ENCODE measurements at places on chromosomes 2 and 18.

GRCh38 chr18:12394428-12394827 lies 13.3 kb upstream of the PRELID3A start:
- DNase-seq: no peak

DNA sequence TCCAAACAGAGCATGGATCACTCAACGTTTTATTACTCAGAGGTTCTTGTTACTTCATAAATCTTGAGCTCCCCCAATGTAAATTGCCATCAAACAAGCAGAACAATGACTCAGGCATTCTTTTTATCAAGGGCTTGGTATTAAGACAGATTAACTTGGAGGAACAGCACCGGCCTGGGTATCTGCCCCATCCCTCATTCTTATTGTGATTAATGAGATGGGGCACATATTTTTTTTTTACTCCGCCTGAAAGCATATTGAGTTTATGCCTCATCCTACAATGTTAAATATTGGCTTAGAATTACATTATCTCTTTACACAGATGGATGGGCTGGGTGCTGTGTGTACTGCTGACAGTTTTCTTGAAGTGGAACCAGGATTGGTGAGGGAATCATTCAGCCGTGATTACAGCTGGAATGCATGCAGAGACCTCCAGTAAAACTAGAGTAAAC lies 387.3 kb downstream of the CLIP4 start:
- peak; percentile 83 for DNase-seq

DNA sequence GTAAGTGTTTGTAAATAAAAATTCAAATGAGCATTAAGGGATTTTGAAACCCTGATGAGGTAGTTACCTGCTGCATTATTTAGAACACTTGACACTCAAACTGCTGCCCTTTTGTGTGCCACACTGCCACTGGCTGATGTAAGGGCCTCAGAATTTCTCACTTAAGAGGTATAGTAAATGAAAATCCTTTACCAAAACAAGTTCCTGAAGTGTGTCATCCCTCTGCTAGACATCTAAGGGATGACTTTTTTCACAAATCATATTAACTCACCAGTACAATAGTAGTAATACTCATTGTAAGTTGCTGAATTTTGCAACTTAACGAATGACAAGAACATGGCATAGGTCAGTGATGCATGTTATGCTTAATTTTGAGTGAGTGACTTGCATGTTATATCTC lies 274.9 kb upstream of the UBE2E3 start:
- DNase-seq: no peak

DNA sequence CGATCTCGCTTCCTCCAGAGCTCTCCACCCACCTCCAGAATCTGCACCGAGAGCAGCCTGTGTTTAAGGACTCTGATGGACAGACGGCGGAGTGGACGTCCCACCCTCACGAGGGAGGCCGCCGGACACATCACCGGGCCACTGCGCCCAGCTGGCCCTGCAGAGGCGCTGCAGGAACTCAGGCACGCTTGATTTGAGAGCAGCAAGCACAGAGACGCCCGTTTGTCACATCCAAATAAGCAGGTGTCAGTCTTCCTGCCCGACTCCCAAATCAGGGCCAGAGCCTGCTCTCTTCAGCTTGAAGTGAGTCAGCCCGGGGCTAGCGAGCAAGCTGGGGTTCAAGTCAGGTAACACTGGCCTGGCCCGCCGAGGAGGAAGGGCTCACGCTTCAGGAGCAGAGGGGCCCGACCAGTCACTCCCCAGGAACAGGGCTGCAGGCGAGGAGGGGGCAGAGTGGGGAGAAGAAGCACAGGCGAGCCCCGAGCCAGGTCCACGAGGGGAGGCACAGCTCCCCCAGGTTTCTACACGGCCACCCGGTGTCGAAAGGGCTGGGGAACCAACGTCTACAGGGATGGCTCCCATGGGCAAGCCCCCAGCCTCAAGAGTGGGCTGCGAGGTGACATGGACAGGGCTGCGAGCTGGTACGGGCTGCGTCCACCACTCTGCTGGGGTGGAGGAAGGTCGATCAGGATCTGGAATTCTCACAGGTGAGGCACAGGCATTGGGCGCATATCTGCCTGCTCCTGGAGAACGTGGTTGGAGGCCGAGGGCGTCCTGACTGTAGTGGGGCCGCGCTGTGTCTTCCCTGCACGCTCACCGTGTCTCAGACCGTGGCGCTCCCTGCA lies 52.5 kb upstream of the CTDP1 start:
- no peak for DNase-seq

DNA sequence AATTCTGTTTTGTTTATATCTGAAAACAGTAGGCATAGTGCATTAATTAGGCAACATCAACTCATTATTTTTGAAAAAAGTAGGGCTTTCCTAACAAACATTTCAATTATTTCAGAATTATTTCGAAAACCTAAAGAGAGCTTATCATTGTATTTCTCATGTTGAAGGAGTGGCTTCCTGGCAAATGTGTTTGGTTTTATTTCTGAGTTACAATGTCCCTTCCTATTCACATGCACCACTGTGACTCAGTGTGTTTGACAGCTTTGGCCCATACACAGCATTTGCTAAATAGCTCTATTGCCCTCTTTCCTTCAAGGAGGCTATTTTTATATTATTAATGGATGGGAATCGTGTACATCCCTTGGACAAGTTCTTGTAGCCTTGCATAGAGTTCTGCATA lies 205.9 kb downstream of the PTGR3 start:
- no peak for DNase-seq

- DNase-seq: peak; percentile 45
Measured at GRCh38 chr18:51030537-51031258, 685 bp downstream of the SMAD4 start.

DNA sequence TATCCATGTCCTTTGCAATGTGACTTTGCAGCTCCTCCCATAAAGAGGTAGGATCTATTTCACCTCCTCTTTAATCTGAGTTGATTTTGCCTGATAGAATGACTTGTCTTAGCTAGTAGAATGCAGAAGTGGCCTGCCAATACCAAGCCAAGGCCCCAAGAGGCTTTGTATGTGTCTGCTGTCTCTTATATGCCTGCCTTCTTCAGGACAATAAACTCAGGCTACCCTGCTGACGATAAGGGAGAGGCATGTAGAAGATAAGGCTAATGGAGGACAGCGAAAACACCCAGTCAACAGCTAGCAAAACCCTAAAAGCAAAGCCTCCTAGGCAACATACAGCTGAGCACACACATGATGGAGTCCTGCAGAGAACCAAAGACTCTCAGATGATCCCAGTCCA lies 1.8 kb upstream of the ZC3H8 start:
- DNase-seq: no peak

GRCh38 chr2:237486819-237487448 lies at the start of gene MLPH:
Gene MLPH, plus strand, starts transcription at chr2:237487251. Its CDS starts 6,176 bp downstream, at chr2:237493427.
- DNase-seq: no peak

- no peak for DNase-seq
Measured at GRCh38 chr2:126657148-126657635, 1.2 kb downstream of the GYPC start.

- DNase-seq: no peak
Measured at GRCh38 chr18:46756025-46756558, 761 bp downstream of the ST8SIA5 start.

- no peak for DNase-seq
Measured at GRCh38 chr2:221753401-221753800, 181.3 kb upstream of the EPHA4 start.

DNA sequence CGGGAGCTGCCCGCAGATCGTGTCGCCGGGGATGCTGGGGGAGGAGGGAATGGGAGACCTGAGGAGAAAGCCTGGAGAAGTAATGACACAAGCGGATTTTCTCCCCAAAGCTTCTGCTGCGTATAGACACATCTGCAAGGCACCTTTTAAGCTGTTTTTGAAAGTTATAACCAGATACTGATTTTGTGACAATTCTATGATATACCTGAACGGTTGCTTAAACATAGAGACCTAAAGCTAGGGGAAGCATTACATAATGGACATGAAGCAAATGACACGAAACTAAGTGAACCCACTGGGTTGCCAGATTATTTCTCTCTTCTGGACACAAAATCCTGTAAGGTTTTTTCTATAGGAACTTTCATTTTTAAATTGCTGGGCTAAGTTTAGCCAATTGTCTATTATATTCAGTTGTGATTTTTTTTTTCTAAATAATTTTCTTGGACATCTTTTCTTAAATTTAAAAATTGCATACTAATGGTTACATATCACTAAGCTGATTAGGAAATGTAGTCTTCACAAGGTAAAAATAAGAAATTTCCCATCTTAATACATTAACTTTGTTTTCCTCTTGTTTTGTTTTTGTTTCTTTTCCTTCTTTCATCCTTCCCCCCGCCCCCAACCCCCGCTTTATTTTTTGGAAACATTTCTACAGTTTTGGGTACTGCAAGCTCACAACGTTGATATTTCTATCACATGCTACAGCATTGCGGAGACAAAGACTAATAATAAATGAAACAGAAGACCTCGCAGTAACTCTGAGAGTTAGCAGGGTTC lies 1.3 kb downstream of the OSBPL6 start:
- DNase-seq: peak; percentile 67

DNA sequence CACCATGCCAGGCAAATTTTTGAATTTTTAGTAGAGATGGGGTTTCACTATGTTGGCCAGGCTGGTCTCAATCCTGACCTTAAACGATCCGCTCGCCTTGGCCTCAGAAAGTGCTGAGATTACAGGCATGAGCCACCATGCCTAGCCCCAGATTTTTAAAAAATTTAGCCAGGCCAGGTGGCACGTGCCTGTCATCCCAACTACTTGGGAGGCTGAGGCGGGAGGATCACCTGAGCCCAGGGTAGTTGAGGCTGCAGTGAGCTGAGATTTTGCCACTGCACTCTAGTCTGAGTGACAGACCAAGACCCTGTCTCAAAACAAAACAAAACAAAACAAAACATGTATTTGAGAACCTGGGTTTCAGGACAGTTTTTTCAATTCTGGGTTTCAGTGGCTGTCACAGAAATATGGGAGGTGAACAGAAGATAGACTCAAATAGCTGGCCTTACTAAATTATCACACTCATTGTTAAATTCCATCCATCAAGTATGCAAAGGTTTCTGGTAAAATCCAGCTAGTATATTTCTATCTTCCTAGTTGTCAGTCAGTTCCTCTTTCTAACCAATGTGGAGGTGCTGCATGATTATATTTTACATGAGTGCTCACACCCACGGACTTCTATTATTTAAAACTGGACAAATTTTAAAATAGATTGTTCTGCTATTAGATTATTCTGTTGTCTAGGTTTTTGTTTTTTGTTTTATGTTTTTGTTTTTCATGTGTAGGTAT lies 5.4 kb downstream of the ALPG start:
- DNase-seq: no peak

DNA sequence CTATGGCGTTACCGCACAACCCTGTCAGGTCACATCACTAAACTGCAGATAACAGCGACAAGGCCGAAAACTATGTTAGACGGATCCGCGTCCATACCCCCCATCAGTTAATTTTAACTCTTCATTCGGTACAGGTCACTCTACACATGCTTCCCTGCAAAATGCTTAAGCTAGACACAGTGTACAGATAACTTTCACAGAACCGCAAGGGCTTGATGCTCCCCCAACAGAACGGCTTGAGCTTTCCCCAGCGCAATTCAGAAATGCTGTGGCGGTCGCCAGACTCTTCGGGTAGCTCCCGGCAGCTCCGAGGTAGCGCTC lies 283 bp upstream of the RBBP8 start:
- no peak for DNase-seq

DNA sequence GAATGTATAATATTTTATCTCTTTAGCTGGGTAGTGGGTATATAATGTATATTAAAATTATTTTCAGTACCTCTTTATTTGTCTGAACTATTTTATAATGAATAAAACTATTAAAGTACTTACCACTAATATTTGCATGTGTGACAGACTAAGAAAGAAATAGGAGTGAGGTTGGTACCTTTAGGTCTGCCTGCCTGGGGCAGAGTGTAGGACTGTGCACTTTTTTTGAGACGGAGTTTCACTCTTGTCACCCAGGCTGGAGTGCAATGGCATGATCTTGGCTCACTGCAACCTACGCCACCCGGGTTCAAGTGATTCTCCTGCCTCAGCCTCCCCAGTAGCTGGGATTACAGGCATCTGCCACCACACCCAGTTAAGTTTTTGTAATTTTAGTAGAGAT lies 18.8 kb downstream of the NCOA1 start:
- DNase-seq: no peak

- DNase-seq: no peak
Measured at GRCh38 chr2:172031536-172031935, 31.8 kb downstream of the METAP1D start.

GRCh38 chr2:112010751-112011150 lies 44.3 kb upstream of the TMEM87B start:
- no peak for DNase-seq

GRCh38 chr2:201882353-201883090 lies 76.2 kb downstream of the CDK15 start:
- DNase-seq: peak; percentile 56

DNA sequence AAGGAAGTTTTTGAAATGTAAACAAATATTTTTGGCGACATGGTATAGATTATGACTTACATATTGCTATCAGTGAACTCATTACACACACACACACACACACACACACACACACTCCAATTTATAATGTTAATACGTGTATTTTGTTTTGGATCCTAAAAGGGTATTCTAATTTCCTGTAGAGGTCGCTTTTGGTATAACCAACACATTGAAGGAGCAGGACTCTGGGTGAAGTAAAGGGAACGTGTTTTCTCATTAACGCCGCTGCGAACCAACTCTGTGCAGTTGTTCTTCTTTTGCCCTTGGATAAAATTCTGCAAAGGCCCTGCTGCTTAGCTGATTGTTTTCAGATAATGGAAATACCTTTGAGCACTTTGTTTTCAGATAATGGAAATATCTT lies 190.4 kb downstream of the PMAIP1 start:
- no peak for DNase-seq

DNA sequence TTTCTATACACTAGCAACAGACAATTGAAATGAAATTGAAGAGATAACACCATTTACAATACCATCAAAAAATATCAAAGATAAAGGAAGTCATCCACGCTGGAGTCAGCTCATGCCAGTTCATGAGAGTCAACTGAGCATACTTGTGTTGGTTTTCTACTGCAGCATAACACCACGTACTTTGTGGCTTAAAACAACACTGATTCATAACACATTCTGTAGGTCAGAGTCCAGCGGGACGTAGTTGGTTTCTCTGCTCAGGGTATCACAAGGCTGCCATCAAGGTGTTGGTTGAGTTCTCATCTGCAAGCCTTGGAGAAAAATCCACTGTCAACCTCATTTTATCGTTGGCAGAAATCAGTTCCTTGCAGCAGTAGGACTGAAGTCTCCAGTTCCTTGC lies 84.2 kb downstream of the TEX51 start:
- no peak for DNase-seq

- DNase-seq: no peak
Measured at GRCh38 chr2:140027320-140027719, 1247.1 kb upstream of the NXPH2 start.

- no peak for DNase-seq
Measured at GRCh38 chr2:28684142-28684858, 67.3 kb upstream of the PPP1CB start.

- DNase-seq: no peak
Measured at GRCh38 chr2:236208019-236208926, 40.1 kb upstream of the GBX2 start.

DNA sequence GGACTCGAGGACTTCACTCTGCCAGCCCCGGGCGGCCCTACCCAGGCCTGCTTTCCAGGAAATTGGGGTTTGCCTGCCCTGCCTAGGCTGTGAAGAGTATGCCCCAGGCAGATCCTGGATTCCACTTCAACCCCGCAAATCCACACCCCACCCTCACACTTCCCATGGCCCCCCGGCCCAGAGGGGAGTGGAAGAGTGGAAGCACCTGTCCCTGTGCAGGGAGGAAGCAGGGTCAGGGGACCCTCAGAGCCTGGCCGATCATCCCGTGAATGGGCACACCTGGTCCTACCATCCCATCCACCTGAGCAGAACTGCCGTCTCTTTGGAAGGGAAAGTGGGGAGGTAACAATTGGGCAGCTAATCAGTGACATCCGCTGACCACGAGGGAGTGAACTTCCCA lies 245.2 kb downstream of the EIPR1 start:
- no peak for DNase-seq

All from DMS79 treated with DMSO at 0.1 percent for 48 hours (cell line).